ENCODE measurements at places on chromosomes 3 and 15.

DNA sequence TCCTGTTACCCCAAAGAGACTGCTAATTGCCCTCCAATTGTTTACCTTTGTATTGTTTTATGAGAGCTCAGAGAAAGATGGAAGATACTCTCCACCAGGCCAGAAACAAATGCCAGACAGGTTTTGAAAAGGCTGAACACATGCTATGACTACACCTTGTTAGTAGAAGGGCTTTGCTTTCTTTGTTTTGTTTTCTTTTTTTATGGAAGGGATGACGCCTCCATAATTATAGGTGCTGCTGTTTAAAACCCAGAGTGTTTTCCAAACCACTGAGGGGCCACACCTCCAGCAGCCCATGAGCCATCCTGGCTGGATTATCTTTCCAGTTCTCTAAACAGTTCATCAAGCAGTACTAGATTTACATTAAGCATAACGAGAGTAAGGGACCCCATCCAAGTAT is 5.6 kb upstream of the FOXP1 start:
- DNase-seq: no peak

- DNase-seq: no peak
Observed at GRCh38 chr15:56957812-56958406, 39.5 kb downstream of the TCF12 start.

GRCh38 chr3:11567516-11568467 is 75.9 kb downstream of the VGLL4 start:
- peak; percentile 84 for DNase-seq

DNA sequence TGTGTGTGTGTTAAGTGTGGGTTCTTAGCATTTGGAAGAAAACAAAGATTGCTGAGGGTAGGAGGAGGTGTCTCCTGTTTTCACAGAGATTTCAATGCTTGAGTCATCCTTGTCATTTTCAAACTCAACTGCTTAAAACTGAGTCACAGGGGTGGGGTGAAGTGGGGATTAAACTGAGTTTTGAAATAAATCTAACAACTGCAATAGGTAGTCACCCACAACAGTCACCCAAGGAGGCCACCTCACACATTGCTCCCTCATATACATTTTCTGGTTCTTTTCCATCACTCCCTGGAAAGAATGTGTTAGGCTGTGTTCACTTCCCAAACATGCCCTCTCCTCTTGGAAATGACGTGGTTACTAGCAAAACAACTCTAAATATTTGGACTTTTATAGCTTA is 187.7 kb upstream of the CMC1 start:
- no peak for DNase-seq

- DNase-seq: peak; percentile 59
Observed at GRCh38 chr3:197501879-197502620, 53.7 kb downstream of the BDH1 start.

GRCh38 chr3:59115364-59116232 is 65.8 kb upstream of the CFAP20DC start:
- peak; percentile 13 for DNase-seq

DNA sequence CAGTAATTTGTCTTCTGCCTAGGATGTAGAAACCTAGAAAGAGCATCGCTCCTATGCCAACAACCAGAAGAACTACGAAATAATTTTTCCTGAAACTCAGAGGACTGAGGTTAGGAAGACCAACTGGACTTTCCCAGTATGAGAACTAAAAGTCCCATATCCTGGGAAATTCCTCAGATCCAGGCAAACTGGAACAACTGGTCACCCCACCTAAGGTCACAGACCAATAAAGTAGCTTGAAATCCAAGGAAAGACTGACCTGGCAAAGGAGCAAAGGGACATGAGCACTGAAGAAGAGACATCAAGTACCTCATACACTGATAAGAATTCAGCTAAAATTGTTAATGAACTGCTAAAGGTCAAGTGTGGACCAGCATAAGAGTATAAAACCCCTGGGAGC is 6.6 kb downstream of the RPL39L start:
- no peak for DNase-seq

DNA sequence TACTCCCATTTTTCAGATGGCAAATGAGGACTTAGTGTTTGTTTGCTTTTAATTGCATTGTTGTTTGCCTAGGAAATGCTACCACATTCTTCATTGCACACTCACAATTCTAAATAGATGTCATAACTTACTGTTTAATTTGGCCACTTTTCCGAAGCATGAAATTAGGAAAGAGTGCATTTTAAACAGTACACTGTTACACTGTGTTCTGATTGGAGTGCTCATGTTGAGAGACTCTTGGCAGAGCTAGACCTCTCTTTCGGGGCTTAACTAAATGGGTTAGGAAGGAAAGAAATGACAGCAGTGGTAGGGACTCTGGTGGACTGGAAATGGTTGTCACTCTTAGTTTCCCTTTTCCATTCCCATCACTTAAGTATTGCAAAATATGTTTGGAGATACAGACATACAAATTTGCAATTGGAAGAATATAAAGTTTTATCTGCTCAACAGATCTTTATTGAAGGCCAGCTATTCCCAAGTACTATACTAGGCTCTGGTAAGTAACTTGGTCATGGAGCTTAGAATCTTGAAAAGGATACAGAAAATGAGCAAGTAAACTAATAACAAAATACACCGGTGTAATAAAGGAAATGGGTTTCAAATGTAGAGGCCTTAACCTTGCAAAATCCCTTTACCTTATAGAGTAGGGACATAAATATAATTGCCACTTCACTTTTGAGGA is 90.2 kb downstream of the DCUN1D1 start:
- DNase-seq: no peak

DNA sequence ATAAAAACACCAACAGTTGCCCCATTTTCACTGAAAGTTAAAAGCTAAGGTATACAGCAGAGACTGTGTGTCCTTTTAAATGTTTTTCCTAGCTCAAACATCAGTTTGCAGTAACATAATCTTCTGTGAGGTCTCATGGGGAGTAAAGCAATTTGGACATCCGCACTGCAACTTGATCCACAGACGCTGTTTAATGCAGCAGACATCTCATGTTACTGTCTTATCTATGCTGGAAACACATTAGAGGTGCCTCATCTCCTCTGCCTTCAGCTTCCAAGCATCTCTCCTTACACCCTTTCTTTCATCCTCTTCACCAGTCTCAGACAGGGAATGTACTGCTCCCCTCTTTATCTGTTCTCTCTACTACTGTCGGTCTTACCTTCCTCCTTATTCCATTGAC is 53.7 kb upstream of the ATP11B start:
- peak; percentile 58 for DNase-seq

- no peak for DNase-seq
Observed at GRCh38 chr15:58257776-58258325, 119.7 kb downstream of the AQP9 start.

GRCh38 chr3:190165253-190165652 is 44.6 kb upstream of the P3H2 start:
- DNase-seq: no peak

- DNase-seq: no peak
Observed at GRCh38 chr15:62069551-62069950, 2.8 kb downstream of the C2CD4A start.

Data from amniotic epithelial cell (primary cell).